ENCODE measurements at places on chromosomes 5 and 9.

DNA sequence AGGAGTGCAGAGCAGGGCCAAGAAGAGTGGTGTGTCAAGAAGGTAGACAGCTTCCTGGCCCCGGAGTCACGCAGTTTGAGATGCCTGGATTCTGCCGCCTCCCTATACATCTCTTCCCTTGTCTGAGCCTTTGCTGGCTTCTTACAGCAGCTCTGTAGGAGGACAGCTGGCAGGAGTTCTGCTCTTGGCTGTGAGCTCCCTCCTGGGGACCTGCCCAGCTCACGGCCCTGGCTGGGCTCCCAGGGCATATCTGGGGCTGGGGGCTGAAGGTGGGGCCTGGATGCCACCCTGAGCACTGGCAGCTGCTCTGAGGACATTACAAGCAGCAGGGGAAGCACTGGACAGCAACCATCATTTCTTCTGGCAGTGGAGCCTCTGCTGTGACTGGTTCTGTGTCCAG is 786 bp upstream of the TSSK1B start:
- DNase-seq = no peak

GRCh38 chr5:84028093-84028492 is 307.4 kb upstream of the HAPLN1 start:
- peak; percentile 17 for DNase-seq

DNA sequence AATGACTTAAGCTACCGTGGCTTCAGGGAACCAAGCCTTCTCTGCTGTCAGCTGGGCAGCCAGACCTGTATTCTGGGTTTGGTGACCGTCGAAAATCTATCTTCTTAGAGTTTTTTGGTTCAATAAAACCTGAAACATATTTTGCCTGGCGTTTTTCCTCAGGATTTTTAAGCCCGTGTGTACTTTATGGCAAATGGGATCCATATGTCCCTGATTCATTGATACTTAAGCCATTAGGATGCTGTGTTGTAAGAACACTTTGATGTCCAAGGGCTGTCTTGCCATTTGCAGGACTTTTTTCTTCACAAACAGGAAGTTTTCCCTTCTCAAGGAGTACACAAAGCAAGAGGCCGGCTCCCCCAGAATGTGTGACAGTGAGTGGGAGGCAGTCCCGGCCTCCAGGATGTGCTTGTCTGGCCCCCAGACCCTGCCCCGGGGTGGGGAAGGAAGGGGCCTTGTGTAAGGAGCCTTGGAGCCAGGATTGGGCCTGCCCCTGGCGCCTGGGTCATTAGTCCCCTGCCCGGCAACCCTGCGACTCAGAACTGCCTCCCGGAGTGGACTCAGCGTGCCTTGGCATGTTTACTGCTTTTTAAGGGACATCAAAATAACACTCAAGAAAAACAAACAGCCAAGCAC is 83.4 kb upstream of the SMIM23 start:
- no peak for DNase-seq

DNA sequence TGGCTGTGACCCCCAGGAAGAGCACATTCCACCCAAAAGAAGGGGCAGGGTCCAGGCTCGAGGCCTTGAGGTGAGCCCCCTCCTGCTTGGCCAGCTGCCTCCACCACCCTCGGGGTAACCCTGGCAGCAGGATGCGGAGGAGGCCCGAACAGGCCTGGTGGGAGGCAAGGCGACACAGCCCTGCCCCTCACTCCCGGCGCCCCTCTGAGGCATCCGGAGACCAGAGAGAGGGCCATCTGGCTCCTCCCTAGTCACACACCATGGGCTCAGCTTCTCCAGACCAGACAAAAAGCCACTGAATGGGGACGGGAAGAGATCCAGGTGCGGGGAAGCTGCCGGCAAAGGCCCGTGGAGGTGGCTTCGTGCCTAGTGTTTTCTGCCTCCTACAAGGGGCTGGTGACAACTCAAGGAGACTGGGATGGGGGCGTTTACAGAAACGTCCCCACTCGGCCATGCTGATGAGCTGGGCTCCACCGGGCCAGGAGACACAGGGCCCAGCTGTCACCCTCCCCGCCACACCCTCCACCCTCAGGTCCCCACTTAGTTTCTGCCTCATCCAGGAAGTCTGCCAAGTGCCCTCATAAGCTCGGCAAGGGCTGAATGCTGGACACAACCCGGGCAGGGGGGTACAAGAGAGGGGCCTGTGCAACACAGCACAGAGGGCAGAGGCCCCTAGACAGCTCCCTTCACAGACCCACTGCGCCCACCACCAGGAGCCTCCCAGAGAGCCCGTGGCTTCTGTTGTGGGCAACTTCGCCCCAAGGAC is 41.9 kb downstream of the NACC2 start:
- DNase-seq = no peak

- no peak for DNase-seq
Observed at GRCh38 chr9:111668026-111668573, 6.7 kb downstream of the GNG10 start.

DNA sequence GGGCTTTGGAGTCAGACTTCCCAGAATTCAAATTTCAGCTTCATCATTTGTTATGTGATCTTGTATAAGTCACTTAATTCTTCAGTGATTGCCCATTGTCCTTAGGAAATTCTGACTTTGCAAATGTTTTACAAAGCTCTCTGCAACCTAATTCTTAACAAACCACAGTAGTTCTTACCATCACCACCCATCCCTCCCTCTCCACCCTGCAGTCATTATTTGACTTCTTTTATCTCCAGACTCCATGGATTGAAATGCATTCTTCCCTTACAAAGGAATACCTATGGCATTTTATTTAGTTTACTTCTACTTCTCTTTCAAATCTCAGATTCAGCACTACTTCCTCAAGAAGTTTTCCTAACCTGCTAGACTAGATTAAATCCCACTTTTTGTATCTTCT is 23.1 kb downstream of the SHLD3 start:
- no peak for DNase-seq

DNA sequence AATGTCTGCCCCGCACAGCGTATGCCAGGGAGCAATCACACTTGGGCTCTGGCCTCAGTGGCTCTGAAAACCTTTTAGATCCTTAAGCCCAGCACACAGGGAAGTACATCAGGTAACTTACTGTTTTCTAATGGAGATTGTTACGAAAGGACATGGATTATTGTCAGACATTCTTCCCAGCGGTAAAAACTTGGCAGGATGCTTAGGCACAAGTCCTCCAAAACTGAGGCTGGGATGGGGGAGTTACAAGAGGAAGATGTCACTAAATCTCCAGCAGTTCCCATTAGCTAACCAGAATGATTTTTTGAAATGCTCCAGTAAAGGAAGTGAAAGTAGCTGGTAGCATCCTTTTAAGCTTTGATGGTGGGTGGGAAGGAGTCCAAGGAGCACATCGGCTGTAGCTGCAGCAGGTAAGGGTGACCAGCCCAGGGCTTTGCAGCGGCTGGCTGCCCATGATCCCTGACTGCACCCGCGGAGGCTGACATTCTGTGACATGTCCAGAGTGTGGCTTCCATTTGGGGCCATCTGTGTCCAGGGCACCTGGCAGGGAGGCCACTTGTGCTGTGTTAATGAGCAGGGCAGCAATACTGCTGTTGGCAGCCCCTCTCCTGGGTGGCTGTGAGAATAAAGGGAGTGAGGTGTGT is 165.8 kb downstream of the GADD45G start:
- DNase-seq = no peak

DNA sequence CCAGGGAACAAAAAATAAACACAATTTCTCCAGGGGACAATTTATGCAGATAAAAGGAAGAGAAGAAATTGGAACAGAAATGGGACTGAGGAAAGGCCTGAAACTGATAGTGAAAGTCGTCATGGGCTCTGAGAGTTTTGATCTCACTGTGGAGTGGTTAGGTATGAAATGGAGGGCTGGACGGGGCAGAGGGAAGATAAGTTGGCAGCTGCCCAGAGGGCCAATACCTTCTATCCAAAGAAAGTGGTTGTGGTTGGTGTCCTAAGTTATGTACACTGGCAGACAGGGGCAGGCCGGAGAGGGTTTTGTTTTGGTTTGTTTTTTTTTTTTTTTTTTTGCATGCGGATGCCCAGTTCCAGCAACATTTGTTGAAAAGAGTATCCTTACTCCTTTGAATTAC is 46.1 kb downstream of the ZNF618 start:
- no peak for DNase-seq

DNA sequence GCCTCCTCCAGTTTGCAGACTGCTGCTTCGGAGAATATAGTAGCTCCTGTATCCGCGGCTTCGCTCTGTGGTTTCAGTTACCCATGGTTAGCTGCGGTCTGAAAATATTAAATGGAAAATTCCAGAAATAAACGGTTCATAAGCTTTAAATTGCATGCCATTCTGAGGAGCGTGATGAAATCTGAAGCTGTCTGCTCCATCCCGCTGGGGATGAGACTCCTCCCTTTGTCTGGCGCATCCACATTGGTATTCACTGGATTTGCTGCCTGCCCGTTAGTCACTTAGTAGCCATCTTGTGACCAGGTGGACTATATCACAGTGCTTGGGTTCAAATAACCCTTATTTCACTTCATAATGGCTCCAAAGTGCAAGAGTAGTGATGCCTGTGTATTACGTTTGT is 36.3 kb downstream of the MSX2 start:
- DNase-seq = peak; percentile 55

DNA sequence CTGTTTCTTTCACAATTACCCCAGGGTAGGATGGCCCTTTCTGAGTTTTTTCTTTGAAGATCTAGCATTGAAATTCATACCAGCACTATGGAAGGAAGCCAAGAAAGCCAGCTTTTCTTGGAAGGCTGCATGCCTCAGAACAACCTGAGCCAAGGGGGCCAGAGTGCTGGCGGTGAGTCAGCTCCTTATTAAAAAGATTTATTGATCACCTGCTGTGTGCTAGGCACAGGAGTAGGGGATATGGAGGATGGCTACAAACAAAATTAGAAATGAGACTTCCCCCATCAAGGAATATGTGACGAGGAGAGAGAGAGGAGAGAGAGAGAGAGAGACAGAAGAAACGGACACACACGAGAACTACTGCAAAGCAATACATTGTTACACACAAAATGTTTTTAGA is 184.6 kb upstream of the PUM3 start:
- no peak for DNase-seq

Measured in AG09309 (cell line).